ENCODE measurements at places on chromosomes 12 and 14. TPM values are rescaled to one million over a fixed set of nuclear protein-coding genes. Genes with fewer than 3 reads are reported as not detected.

GRCh38 chr12:70383484-70383883 lies 17.4 kb downstream of the KCNMB4 start:
- DNase-seq: no peak
- no peaks in the 10 kb centered on the region for H3K4me1 ChIP-seq
- no peaks in the 10 kb centered on the region for H3K36me3 ChIP-seq

- no peaks in the 10 kb centered on the region for H3K27me3 ChIP-seq
- no peak for DNase-seq
- no peaks in the 10 kb centered on the region for H3K36me3 ChIP-seq
- peak overlapping the region; percentile 83 for H3K4me3 ChIP-seq
- peaks cover 46% of the 10 kb centered on the region for H3K4me1 ChIP-seq
These were observed 2.1 kb downstream of the CHST11 start for GRCh38 chr12:104458694-104459367.

SVOP gene
- not detected for total RNA-seq

GRCh38 chr14:98112194-98112780 lies 1159.7 kb downstream of the BCL11B start:
- no peaks in the 10 kb centered on the region for H3K36me3 ChIP-seq
- H3K27me3 ChIP-seq: no peaks in the 10 kb centered on the region
- no peak overlapping the region for H3K4me3 ChIP-seq
- H3K27ac ChIP-seq: no peak overlapping the region

DIP2B gene
- total RNA-seq: 39.9 TPM

DNA sequence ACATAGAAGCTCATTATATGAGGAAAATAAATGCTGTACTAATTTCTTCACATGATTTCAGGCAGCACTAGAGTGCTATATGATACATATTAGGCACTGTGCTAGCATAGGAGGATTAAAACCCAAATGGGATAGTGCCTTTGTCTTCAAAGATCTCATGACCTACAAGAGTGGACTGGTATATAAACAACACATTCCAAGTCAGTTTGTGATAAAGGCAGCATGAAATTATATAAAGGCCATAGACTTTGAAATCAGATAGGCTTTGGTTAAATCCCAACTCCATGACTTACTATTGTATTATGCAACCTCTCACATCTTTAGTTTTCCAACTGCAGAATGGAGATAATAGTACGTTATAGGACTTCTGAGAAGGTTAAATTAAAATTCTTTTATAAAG lies 179.7 kb downstream of the RAD51B start:
- no peak overlapping the region for H3K27ac ChIP-seq
- H3K27me3 ChIP-seq: no peaks in the 10 kb centered on the region
- DNase-seq: no peak
- H3K4me1 ChIP-seq: no peaks in the 10 kb centered on the region

HPD gene
- total RNA-seq: not detected

- H3K4me1 ChIP-seq: no peaks in the 10 kb centered on the region
- H3K36me3 ChIP-seq: no peaks in the 10 kb centered on the region
- no peak for DNase-seq
These were observed 101.2 kb upstream of the EIF5 start for GRCh38 chr14:103232831-103233319.
